Spleen (tissue), 13 donors: ENCODE measurements at places on chromosomes 7 and 10. TPM values are rescaled to one million over a fixed set of nuclear protein-coding genes. Genes with fewer than 3 reads are reported as not detected.
A peak's percentile ranks its signal among the peaks of the same experiment; 100 is the strongest.

Gene NXPH1
- polyA plus RNA-seq: not detected

Gene OR2F2
- polyA plus RNA-seq: not detected

Gene NKX1-2
- not detected for polyA plus RNA-seq

Gene CYP2E1
- polyA plus RNA-seq: 1.2 TPM

Gene PAPSS2
- polyA plus RNA-seq: 6.3 TPM

Gene ALOX5
- 184 TPM for polyA plus RNA-seq

Gene AZGP1
- polyA plus RNA-seq: 0.13 TPM

Gene DLG5
- 2.3 TPM for polyA plus RNA-seq

Gene STRIP2
- polyA plus RNA-seq: 0.97 TPM

Gene SPDYE2B
- not detected for polyA plus RNA-seq

Gene BTBD16
- polyA plus RNA-seq: not detected

GRCh38 chr7:40876601-40877000 lies 741.8 kb downstream of the SUGCT start:
- no peak for DNase-seq

GRCh38 chr7:37642028-37642540 lies 41.5 kb upstream of the GPR141 start:
- no peak for DNase-seq

DNA sequence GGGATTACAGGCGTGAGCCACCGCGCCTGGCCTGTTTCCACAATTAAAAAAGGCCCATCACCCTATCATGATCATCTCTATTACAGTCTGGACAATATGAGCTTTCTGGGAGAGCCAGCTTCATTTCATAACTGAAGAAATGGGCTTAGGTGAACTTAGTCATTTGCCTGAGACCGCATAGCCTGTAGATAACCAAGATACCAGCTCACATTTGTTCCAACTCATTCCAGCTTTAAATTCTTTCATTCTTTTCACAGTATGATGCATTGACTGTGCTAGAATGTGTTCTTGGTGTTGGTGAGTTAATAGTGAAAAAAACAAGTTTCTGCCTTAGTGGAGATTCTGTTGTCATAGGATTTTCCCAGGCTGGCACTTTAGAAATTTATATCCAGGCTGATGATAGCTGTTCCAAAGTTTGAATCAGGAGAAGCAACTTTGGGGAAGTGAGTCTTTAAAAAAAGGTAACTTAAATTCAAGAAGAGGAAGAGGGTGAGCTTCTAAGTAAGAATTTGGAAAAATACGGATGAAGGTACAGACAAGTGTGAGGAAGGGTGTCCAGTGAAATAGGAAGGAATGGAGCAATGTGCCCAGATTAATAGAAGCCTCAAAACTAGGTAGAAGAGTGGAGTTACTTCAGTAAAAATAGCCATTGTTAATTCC lies 2.1 kb upstream of the H2AZ2 start:
- DNase-seq: no peak

- DNase-seq: no peak
These were observed 100.6 kb upstream of the CDK1 start for GRCh38 chr10:60677531-60678129.

- DNase-seq: peak; percentile 87
These were observed 945 bp downstream of the ADD3 start for GRCh38 chr10:110008518-110009339.

DNA sequence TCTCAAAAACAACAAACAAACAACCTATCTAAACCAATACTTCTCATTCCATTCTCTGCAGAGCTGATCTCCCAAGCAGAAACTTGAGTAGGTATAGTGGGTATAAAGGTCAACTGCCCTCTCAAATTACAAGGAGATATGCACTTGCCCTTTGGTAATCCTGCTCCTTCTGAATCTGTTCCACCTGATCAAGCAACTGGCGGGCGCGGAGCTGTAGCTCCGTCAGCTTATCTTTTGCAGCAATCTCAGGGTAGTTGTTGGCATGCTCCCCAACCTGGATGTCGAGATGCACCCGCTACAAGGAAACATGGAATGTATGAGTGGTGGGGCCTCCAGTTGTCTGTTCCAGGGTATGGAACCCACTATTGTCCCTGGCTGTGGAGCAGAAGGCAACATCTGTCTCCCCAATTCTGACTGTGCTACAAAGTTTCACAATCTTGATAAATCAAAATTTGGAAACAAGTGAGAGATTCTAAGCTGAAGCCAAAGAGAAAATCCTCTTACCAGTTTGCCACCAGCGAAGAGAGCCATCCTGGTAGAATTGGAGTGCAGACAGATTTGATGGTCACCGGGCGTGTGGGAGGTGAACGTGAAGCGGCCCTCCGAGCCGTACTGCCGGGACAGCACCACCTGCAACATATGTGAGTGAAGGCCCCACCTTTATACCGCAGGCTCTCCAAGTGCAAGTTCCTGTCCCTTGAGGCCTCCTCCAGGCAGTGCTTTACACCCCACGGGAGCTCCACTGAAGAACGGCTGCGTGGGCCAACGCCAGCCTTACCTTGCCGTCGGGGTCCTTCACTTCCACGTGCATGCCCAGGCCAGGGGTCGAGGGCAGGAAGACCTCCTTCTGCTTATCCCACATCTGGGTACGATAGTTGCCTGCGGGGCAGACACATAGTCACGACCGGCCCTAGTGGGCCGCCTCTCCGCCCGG lies 819 bp downstream of the TMED4 start:
- DNase-seq: no peak

DNA sequence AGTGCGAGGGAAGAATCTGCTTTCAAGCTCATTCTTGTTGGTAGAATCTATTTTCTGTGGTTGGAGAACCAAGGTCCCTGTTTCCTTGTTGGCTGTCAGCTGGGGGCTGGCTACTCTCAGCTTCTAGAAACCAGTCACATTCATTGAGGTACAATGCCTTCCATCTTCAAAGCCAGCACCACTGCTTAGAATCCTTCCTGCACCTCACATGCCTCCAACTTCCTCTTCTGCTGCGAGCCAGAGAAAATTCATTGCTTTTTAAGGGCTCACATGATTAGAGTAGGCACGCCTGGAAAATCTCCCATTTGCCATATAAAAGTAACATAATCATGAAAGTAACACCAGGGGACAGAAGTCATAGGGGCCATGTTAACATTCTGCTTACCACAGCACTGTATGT lies 28.7 kb downstream of the TES start:
- no peak for DNase-seq

DNA sequence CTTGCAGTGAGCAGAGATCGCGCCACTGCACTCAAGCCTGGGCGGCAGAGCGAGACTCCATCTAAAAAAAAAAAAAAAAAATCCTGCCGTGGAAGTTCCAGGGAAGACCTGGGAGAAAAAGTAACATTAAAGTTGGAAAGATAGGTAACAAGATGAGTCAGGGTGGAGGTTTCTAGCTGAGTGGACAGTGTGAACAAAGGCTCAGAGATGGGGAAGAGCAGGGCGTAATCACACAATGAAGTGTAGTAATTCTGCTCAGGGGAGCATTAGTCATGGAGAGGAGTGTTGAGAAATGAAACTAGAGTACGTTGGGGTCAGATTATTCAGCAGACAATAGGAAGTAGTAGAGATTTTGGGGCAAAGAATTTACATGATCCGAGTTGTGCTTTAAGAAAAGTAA lies 21.6 kb upstream of the WASL start:
- DNase-seq: no peak

- no peak for DNase-seq
These were observed 17.5 kb upstream of the ENO4 start for GRCh38 chr10:116831790-116832189.

GRCh38 chr10:119940487-119940886 lies 48.0 kb downstream of the SEC23IP start:
- no peak for DNase-seq

GRCh38 chr7:91468256-91468655 lies 204.0 kb downstream of the FZD1 start:
- DNase-seq: no peak

DNA sequence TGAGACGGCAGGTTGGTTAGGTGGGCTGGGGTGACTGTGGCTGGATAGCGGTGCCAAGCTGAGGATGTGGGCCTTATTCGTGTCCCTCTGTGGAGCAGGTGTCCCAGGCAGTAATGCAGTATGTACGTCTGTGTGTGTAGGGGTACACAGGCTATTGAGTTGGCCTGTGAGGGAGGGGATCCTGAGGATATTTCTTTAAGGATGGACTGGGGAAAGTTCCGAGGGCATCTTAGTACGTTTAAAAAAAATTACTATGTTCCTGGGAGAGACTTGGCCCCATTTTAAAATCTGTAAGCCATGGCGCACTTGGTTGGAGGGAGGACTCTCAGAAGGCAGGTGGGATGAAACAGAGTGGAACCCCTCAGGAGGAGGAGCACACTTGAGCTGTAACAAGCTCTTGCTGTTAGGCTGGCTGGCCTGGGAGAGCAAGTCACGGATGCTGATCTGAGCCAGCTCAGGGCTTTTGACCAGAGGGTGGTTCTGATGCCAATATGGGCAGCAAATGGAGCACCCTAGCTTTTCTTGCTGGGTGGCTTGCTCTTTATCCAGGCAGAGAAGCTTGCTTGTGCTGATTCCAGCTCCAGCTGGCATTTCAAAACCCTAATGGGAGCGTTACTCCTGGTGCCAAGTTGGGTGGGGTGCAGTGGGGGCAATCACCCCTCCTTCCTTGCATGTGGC lies 765 bp downstream of the WBP1L start:
- no peak for DNase-seq

GRCh38 chr10:22719406-22720042 lies 5.1 kb upstream of the PIP4K2A start:
- no peak for DNase-seq

- DNase-seq: no peak
These were observed 46.0 kb downstream of the AKR1B15 start for GRCh38 chr7:134594877-134595276.

- peak; percentile 57 for DNase-seq
These were observed 25.4 kb upstream of the CRHR2 start for GRCh38 chr7:30707391-30708357.

- no peak for DNase-seq
These were observed 351.2 kb downstream of the DGKB start for GRCh38 chr7:14551310-14551709.

- DNase-seq: peak; percentile 33
These were observed 145.7 kb downstream of the RNF216 start for GRCh38 chr7:5635461-5636445.

DNA sequence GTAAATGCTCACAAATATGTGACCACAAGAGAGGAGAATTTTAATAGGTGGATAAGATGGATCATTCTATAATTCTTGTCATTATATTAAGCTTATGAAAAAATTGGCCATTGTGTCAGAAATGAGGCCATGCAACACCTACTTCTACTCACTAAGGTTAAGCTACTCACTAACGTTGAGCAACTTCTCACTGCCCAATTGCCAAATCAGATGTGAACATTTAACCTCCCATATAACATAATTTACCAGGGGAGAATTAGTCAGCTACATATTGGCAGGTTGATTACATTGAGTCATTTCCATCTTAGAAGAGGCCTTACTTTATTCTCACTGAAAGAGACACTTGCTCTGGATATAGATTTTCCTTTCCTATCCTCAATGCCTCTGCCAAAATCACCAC lies 211.2 kb upstream of the DGKB start:
- DNase-seq: no peak

DNA sequence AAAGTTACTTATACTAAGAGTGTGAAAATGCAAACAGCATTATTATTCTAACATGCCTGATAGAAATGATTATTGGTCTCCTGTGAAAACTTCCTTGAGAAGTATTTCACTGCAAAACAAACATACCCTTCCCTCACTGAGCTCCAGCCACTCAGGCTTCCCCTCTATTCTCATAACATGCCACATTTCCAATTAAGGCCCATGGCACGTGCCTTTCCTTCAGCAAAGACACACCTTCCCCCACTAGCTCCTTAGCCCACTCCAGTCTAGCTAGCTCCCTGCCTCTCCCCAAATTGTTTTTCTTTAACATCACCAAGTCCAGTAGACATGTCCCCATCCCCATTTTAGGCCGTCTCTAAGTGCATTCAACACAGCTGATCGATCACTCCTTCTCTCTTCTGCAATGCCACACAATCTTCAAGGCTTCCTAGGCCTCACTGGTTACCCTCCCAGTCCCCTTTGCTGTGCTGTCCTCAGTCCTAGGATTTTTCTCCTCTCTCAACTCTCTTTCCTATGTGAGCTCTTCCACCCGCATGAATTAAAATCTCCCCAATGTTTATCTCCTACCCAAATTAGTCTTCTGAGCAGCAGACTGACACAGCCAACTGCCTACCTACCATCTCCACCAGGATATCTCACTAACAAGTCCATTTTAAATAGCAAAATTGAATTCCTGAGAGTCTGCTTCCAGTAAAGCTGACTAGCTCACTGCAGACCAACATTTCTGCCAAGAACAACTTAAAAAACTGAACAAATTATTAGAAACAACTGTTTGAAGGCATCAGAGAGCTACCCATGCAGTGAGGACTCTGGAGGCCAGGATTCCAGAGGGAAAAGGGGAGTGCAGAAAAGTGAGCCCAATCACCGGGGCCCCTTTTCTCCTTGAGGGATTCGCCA lies 11.9 kb downstream of the CYTH3 start:
- DNase-seq: no peak
